Activated CD4-positive, alpha-beta T cell treated with anti-CD3 and anti-CD28 coated beads for 1 hour (primary cell): ENCODE measurements at places on chromosomes 12 and 14.

GRCh38 chr12:90940872-90941499 is 14.0 kb downstream of the CCER1 start:
- no peak for DNase-seq

DNA sequence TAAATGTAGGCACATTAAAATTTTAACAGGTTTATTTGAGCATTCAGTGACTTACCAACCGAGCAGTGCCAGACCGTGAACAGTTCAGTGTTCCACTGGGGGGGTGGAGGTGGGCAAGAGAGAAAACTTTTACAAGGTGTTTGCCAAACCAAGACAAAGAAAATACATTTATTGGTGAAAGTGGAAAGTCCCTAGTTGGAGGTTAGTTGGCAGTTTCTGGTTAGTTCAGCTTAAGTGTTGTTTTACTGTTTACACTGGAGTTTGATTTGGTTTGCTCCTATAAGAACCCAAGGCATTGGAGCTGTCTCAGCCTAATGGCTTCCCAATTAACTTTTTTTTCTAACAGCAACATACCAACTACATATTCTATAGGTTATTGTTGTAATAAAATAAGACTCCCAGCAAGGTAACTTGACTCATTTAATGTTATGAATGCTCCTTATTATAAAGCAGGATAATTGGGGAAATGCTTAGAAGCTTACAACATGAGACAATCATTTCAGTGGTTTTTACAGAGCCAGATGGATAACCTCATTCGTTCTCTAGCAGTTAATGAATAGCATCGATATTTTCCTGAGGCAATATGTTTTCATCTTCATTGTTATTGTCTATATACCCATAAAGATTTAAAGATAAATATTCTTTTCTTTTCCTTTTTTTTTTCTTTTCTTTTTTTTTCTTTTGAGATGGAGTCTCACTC is 115.8 kb downstream of the ETNK1 start:
- DNase-seq, result no peak

- DNase-seq, result peak; percentile 66
These were observed 5.5 kb downstream of the ITGA5 start for GRCh38 chr12:54413284-54414190.

DNA sequence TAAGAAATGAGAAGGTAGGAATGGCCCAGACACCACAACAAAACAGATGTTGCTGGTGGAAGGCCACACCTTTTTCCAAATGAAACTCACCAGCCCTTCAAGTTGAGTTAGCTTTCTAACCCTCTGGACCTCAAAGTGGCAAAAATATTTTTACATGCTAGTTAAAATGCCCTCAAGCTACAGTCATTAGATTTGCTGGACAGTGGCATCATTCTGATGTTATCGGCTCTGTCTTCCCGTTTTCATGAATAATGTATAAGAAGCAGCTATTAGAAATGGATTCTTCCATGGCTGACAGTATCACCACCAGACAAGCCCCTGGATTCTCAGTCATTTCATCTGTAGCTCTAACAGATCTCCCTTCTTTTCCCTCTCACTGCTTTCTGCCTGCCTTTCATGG is 37.1 kb upstream of the PLXNC1 start:
- no peak for DNase-seq

GRCh38 chr12:49058366-49059044 is 2.1 kb downstream of the KMT2D start:
- DNase-seq, result no peak

- no peak for DNase-seq
These were observed 39.8 kb downstream of the RNF34 start for GRCh38 chr12:121439715-121440114.

- DNase-seq, result no peak
These were observed 202.1 kb upstream of the MYL2 start for GRCh38 chr12:111122458-111122878.

DNA sequence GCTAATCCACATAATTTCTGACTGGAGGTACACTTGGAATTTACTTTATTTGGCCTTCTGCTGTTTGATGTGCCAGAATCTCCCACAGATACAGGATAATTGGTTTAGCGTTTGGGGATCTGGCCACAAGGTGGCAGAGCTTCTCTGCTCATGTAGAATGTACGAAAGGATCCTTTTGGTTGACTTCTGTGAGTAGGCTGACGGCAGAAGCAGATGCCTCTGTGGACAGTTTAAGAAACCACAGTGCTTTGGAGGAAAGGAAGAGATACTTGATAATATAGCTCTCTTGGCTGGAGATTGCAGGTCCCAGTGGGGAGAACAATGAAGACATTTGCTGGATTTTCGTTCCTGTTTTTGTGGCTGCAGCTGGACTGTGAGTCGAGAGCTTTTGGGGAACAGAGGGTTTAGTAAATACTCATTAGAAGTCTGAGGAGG is 75.3 kb upstream of the OR4E1 start:
- DNase-seq, result peak; percentile 22

- DNase-seq, result no peak
These were observed 47.7 kb downstream of the BCL11B start for GRCh38 chr14:99224116-99224910.

GRCh38 chr14:94374749-94375260 is 13.6 kb downstream of the SERPINA1 start:
- DNase-seq, result no peak

GRCh38 chr12:922285-922684 is 27.2 kb downstream of the RAD52 start:
- no peak for DNase-seq

DNA sequence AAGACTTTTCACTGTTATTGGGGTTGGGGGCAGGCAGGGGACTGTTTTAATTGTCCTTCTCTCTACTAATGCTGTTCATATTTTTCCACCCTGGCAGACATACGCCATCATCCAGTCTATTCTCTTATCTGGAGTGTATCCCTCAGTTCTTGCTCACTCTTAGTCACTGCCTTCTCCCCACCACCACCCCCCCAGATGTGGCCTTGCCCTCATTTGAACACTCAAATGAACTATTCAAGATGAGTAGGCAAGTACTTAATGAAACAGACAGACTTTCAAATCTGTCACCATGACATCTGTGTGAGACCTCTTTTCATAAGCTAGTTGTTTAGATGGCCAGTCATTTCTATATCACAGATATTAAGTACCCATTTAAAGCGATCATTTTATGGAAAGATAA is 10.1 kb downstream of the NUDT4 start:
- no peak for DNase-seq

DNA sequence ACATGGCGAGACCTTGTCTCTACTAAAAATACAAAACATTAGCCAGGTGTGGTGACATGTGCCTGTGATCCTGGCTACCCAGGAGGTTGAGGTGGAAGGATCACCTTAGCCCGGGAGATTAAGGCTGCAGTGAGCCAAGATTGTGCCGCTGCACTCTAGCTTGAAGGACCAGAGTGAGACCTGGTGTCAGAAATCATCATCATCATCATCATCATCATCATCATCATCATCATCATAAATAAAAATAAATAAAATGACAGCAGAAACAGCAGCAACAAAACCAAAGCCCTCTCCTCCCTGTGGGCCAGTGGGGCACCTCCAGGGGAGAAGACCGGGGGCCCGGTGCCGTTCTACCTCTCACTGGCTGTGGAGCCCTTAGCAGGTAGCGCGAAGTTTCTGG is 281.9 kb upstream of the CRY1 start:
- no peak for DNase-seq

GRCh38 chr14:60721326-60722106 is 2.6 kb downstream of the SIX4 start:
- DNase-seq, result peak; percentile 51

DNA sequence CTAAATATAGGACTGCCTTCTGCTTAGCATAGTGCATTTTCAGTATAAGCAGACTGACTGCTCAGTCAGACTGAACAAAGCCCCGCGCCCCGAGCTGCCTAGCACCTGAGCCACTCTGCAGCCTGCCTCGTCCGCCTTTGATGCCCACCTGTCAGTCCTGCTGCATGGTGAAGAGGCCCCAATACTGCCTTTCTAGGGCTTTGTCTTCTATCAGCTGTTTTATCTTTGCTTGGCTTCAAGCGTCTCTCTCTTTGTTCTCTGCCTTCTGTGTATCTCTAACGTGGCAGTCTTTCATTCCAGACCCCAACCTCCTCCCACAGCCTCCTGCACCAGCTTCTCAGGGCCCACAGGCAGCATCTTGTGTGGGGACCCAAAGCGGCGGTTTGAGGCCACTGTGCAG is 1001.0 kb downstream of the VRK1 start:
- DNase-seq, result no peak
